ENCODE measurements at places on chromosomes 7 and 10. TPM values are rescaled to one million over a fixed set of nuclear protein-coding genes. Genes with fewer than 3 reads are reported as not detected.

DNA sequence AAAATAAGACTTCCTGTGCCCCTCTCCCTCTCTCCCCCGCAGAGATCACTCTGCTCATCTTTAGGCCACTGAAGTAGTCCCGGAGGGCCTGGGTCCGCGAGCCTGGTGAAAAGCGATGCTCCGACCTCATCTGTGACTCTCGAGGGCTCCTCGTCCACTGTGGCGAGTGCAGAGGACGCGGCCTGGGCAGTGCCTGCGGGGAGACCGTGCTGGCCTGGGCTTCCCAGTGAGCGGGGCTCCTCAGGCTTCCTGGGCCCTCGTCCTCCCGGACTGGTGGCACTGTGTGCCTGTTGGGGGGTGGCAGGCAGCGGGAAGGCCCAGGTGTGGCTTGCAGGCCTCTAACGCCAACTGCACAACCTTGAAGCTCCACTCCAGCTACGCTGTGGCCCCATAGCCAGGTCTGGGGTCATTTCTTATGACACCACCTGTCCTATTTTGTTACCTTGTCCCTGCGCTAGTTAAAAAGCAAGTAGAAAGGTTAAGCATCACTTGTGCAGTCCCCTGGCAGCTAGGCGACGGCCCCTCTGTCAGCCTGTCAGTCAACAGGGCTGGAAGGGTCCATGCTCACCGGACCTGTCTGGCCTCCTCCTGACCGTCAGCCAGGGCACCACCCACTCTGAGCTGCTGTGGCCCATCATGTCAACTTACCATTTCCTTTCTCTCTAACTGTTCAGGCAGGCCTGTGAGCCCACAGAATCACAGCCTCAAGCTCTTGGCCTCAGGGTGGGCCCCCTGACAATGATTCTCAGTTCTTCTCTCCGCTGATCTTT is 20.5 kb downstream of the MNX1 start:
- no peak overlapping the region for H3K4me3 ChIP-seq
- no peaks in the 10 kb centered on the region for H3K4me1 ChIP-seq
- no peak overlapping the region for H3K27ac ChIP-seq
- H3K27me3 ChIP-seq, result peaks cover 22% of the 10 kb centered on the region
- no peaks in the 10 kb centered on the region for H3K36me3 ChIP-seq

DNA sequence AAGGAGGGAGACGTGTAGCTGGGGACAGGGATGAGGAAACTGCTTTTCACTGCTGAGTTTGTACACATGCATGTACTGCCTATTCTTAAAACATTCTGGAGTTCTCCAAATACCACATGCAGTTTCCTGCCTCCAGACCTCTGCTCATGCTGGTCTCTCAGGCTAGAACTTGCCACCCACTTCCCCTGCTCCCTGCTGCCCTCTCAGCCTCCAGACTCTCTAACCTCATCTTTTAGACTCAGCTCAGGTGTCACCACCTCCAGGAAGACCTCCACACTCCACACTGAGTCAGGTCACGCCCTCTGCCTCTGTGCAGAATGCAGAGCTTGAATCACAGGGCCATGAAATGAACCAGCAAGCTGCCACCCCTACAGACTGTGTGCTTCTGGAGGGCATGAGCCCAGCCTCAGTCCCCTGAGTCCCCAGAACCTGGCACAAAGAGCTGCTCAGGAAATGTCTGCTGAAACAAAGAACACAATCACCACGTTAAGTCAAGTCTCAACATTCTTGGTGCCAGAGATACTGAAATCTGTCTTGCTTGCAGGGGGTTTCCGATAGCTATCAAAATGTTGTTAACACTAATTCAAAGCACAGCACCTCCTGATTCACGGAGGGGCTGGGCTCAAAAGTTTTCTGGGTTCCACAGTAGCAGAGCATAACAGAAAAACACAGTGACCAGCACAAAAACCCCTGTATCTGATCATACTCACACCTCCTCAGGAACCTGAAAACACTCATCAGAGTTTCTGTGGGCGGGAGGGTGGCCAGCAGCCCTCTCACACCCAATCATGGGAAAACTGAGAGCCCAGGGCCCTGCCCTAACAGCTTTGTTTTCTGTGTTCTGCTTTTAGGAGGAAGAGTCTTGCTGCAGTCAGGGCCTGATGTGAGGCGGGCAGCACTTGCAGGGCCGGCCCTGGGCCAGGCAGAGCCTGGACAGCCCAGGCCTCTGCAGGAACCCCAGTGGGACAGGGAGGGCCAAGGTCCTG is 21.1 kb downstream of the FAM53B start:
- H3K4me1 ChIP-seq, result peaks cover 9% of the 10 kb centered on the region
- H3K27me3 ChIP-seq, result no peaks in the 10 kb centered on the region
- H3K4me3 ChIP-seq, result no peak overlapping the region
- no peak overlapping the region for H3K27ac ChIP-seq
- peaks cover 3% of the 10 kb centered on the region for H3K36me3 ChIP-seq
- DNase-seq, result no peak

DNA sequence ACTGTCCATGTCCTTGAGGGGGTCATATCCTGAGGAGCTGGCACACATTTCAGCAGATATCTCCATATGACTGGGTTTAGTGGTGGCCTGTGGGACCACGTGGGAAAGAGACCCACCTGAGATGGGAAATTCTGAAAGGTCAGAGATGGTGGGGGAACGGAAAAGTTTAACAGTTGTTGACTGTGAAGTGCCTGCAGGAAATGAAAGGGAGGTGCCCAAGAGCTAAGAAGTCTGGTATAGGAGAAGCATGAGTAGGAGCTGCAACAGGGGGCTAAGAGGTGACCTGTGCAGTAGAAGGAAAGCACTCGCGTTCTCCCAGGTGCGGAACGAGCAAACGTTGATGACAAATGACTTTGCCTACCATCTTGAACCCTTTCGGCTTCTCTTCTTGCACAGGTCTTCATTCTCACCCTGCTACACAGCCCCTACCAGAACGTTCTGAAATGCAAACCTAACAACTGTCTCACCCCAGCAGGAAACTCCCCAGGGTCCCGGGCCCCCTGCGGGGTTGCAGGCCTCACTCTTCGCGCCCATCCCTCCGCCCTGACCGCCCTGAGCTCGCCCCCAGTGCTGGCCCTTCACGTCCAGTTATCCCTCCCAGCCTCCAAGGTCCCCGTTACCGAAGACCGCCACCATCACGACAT is 9.8 kb upstream of the FXYD4 start:
- H3K4me3 ChIP-seq, result peak overlapping the region; percentile 57
- no peak overlapping the region for H3K27ac ChIP-seq

DNA sequence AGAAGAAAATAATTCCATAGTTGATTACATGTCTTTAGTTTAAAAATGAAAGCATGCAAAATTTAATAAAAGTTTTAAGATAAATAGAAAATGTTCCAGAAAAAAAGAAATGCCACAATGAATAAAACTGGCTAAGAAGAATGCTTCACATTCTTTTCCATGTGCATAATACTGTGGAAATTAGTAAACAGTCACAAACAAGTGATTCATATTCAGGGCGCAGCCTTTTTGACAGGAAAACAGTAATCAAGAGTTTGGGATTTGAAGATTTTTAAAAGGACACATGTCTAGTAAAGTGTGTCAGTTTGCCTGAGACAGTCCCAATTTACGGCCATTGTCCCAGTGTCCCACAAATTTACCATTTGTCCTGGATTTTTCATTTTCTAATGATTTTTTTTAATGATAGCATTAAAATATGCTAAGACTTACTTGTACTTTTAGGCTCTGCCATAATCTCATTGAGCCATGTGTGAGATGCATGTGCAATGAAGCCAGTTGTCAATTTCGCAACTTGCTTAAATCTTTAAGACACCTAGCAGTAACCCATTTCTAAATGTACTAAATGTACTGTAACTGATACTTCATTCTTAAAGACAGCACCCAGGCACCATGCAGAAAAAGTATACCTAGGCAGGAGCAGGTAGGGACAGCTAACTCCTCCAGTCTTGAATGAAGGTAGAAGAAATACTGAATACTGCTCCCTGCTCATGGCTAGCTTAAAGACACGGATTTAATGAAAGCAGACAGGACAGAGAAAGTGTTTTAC is 46.9 kb downstream of the ZNF438 start:
- peaks cover 14% of the 10 kb centered on the region for H3K36me3 ChIP-seq
- peaks cover 7% of the 10 kb centered on the region for H3K4me1 ChIP-seq
- no peak overlapping the region for H3K27ac ChIP-seq
- no peaks in the 10 kb centered on the region for H3K27me3 ChIP-seq

- H3K4me3 ChIP-seq, result no peak overlapping the region
- H3K27me3 ChIP-seq, result no peaks in the 10 kb centered on the region
- no peak overlapping the region for H3K27ac ChIP-seq
- peaks cover 33% of the 10 kb centered on the region for H3K4me1 ChIP-seq
- peaks cover 2% of the 10 kb centered on the region for H3K36me3 ChIP-seq
- no peak for DNase-seq
Measured at GRCh38 chr7:113816639-113817038, 102.2 kb downstream of the PPP1R3A start.

DNA sequence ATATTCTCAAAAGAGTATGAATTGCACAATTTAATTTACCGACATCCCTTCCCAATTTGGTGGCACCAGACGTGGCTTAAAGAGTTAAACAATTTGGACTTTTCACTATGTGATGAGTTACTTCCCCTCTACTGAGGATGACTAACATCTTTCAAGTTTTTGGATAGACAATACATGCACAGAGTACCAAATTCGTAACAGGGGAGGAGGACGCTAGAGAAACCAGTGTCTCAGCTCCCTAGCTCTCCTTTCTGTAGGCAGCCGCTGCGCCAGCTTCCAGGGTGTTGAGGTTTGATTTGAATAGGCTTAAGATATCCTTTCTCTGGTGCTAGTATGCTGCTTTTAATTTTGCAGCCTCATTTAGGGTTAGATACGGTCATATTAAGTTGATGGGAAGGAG is 69.2 kb downstream of the GNA12 start:
- H3K4me1 ChIP-seq, result peaks cover 21% of the 10 kb centered on the region
- H3K27ac ChIP-seq, result no peak overlapping the region
- H3K27me3 ChIP-seq, result no peaks in the 10 kb centered on the region

- no peak overlapping the region for H3K27ac ChIP-seq
- peaks cover 16% of the 10 kb centered on the region for H3K4me1 ChIP-seq
- H3K36me3 ChIP-seq, result peaks cover 25% of the 10 kb centered on the region
- H3K4me3 ChIP-seq, result no peak overlapping the region
- DNase-seq, result no peak
- no peaks in the 10 kb centered on the region for H3K27me3 ChIP-seq
Measured at GRCh38 chr7:117097860-117098259, 144.6 kb downstream of the ST7 start.

GRCh38 chr7:95144256-95144655 is 180.1 kb downstream of the PON1 start:
- no peak for DNase-seq
- no peak overlapping the region for H3K27ac ChIP-seq
- H3K27me3 ChIP-seq, result no peaks in the 10 kb centered on the region
- H3K4me3 ChIP-seq, result no peak overlapping the region

DNA sequence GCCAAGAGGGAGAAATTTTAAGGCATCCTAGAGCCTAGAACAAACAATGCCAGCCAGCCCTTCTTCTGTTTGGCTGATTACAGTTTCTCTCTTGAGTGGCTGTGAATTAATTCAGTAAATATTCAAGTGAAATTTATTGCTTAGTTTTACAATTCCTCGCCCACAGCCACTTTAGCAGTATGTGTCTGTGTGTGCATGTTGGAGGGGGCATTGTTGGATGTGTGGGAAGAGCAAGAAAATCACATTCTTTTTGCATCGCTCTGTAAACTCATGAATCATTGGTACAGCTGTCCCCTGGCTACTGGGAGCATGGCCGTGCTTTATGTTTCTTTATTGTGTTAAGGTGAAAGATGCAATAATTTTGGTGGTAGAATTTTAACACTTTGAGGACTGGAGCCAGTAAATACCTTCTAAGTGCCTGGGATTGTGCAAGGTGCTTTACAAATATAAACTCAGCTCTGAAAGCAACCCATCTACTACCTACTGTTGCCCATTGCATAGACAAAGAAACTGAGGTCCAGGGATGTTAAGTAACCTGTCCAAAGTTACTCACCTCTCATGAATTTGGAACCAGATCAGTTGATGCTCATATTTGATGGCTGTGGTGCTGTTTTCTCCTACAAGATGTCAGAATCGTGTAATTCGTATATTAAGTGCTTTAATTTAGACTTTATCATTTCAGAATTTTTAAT is 89.9 kb upstream of the BTBD16 start:
- H3K27me3 ChIP-seq, result no peaks in the 10 kb centered on the region
- H3K4me3 ChIP-seq, result no peak overlapping the region
- peaks cover 55% of the 10 kb centered on the region for H3K4me1 ChIP-seq
- peak overlapping the region; percentile 66 for H3K27ac ChIP-seq

DNA sequence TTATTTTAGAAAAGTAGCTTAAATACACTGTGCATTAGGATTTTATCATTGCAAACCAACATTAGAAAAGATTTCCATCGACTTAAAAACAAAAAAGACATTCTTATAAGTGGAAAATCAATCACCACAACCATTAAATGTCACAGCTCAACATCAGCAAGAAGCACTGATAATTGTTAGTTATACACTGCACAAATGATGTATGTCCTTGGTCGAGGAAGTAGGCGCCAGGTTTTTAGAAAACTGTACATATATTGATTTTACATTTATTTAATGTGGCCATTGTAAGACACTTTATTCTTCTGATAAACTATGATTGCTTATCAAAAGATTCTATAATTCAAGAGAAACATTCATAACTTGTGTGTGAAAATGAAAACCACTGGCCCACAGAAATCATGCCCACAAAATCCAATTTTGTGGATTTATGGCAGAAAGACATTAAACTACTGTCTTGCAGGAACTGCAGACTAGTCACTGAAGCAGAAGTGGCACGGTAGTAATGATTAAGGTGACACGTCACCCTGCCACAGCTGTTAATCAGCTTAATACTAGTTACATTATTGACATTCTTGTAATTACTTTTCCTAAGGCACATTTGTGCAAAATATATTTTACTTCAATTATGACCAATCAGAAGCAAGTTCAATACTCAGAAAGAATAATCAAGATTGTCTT is 79.4 kb downstream of the VPS41 start:
- peaks cover 28% of the 10 kb centered on the region for H3K4me1 ChIP-seq
- H3K4me3 ChIP-seq, result no peak overlapping the region
- H3K36me3 ChIP-seq, result no peaks in the 10 kb centered on the region
- DNase-seq, result no peak

DNA sequence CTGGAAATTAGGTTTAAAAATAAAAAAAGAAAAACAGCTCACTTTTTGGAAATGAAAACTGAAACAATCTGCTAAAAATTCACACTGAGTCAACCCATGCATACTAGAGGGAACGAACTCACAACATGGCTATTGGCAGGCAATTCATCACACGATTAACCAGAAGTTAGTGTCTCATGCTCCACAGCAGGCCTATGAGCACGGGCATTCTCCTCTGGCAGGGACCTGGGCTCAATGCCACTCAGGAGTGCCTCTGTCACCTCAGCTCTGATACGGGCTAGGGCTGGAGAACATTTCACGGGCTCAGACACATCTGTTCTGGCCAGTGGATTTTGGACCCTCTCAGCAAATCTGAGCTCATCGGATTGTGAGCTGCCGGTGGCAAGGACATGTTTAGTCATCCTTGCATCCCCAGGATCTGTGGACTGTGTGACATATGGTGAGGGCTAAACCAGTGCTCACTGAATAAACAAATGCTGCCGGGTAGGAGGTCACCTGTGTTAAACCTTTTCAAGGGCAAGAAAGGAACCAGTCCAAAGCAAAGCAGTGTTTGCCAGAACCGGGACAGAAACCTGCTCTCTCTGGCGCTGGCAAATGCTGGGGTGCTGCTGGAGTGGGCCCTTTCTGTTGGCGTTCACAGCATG is 40.1 kb downstream of the POLR3A start:
- DNase-seq, result no peak
- H3K4me3 ChIP-seq, result no peak overlapping the region
- no peaks in the 10 kb centered on the region for H3K4me1 ChIP-seq
- no peak overlapping the region for H3K27ac ChIP-seq

The LRRC61 gene
- not detected for total RNA-seq

The PLAU gene
- total RNA-seq, result 112 TPM

The LAMB4 gene
- 1.1 TPM for total RNA-seq

The DDC gene
- not detected for total RNA-seq

The TFPI2 gene
- total RNA-seq, result 58.7 TPM

The AS3MT gene
- total RNA-seq, result 2.7 TPM

The NKX6-2 gene
- not detected for total RNA-seq

The PLXDC2 gene
- total RNA-seq, result 33.2 TPM
